GM12892 (cell line): ENCODE measurements at places on chromosomes 6 and 20.

- no peak for DNase-seq
These were observed 261.5 kb downstream of the SLC24A3 start for GRCh38 chr20:19473922-19474286.

DNA sequence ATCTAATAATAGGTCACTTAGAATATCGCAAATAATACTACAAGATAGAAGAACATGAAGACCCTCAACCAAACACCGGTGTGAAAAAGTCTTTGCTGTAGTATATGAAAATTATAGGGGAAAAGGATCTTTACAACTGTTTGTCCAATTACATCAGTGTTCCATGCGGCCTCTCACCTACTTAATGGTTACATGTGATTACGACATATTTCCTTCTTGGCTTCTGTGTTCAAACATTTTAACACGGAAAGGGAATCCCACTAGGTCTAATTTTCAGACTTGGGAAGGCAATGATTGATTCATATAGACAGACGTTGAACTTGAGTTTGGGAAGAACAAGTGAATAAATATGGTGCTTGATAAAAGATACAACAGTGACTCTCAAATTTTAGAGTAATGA lies 273.4 kb downstream of the KIF16B start:
- no peak for DNase-seq

DNA sequence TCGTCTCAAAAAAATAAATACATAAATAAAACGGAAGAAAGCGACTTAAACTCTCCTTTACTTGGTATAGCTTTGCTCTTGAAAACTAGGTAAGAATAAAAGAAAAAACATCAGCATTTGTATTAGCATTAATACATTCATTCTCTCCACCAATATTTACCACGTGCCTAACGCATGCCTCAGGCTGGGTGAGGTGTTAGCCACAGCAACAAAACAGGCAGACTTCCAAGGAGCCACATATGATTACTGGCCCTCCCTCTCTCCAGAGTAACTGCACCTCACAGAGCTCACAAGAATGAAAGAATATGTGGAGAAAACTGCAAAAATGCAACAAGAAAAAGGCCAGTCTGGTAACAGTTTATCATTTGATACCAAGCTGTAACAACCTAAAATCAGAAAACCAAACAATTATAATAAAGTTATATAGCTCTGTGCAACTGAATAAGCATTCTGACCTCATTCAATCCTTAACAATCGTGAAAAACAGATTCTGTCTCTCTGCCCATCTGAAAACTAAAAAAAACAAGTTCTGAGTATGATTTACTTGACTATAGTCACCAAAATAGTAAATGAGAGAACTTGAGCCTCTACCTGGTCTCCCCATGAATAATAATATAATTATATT lies 5.2 kb downstream of the NAPB start:
- no peak for DNase-seq

- DNase-seq = peak; percentile 90
These were observed at the start of gene MAK for GRCh38 chr6:10837995-10838793. MAK (minus strand) TSS chr6:10838539; CDS start chr6:10830648, 7,891 bp downstream.

- DNase-seq = no peak
These were observed 16.2 kb downstream of the GPR63 start for GRCh38 chr6:96821034-96821433.
